ENCODE measurements at places on chromosomes 16 and 17. TPM values are rescaled to one million over a fixed set of nuclear protein-coding genes. Genes with fewer than 3 reads are reported as not detected.

DNA sequence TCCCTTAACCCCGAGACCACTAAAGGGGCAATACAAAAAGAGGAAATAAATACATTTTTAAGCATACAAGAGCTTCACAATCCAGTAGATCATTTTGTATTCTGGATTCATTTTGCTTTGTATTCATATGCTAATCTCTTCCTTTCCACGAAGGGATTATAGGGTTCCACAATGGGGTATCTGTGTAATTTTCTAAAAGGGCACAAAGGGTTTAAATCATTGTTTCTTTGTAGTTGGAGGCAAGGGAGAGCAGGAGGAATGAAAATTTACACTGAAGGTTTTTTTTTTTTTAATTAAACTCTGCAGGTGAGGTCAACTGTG, 592 bp upstream of the NUFIP2 start:
- DNase-seq = no peak

GRCh38 chr17:79073016-79073705, 1.5 kb upstream of the ENGASE start:
- no peak for DNase-seq

DNA sequence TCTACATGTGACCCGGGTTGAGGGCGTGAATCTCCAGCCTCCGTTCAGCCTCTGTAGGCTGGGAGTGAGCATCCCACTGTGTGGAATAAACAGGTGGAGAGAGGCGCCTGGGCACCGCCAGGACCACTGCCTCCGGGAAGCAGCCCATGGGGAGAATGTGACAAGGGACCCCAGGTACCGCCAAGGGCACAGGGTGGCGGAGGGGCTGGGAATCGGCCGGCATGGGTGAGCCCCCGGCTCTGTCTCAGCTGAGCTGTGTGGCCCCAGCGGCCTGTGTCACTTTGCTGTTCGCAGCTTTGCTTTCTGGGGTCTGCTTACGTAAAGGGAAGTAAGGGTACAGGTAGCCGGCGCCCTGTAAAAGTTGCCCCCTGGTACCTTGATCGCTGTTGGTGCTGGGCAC, 11.5 kb downstream of the GSE1 start:
- no peak for DNase-seq

DNA sequence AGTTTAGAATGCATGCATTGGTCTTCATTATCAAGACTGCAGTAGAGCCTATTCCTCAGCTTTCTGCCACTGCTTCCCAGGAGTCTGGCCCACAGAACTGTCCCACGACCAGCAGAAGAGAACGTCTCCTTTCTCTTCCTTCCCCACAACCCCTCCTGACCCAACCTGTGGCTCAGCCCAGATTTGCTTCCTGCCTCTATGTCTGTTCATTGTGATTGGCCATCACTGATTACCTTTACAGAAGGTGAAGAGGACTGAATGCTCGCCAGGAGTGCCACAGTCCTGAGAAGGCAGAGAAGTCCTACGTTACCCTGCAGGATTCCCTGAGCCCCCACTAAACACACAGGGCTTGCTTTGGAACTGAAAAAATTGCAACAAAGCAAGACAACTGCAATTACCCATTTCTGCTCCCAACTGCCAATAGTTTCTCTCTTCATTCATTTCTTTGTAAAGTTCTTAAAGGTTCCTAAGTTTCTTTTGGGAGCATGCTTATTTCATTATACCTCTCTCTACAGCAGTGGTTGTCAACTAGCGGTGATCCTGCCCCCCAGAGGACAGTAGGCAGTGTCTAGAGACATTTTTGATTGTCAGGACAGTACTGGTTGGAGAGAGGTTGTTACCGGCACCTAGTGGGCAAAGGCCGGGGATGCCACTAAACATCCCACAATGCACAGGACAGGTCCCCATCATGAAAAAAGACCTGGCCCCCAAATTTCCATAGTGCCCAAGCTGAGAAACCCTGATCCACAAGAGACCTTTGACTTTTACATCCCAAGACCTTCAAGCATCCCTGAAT, 4.5 kb upstream of the NAT9 start:
- DNase-seq = no peak

GRCh38 chr16:4314532-4315185, 1.2 kb upstream of the GLIS2 start:
- DNase-seq = no peak

- no peak for DNase-seq
These were observed 342.4 kb downstream of the SEC14L1 start for GRCh38 chr17:77483128-77483598.

GRCh38 chr16:49459953-49460735, 86.5 kb downstream of the C16orf78 start:
- DNase-seq = no peak

- DNase-seq = no peak
These were observed 17.3 kb downstream of the NATD1 start for GRCh38 chr17:21235921-21236320.

Gene RASL10B
- polyA plus RNA-seq = 2.8 TPM

Gene KRTAP1-5
- not detected for polyA plus RNA-seq

Gene EPX
- 0.62 TPM for polyA plus RNA-seq

All from hindlimb muscle (tissue), 1 donor.